Panc1 (cell line): ENCODE measurements at places on chromosomes 16 and 17.

DNA sequence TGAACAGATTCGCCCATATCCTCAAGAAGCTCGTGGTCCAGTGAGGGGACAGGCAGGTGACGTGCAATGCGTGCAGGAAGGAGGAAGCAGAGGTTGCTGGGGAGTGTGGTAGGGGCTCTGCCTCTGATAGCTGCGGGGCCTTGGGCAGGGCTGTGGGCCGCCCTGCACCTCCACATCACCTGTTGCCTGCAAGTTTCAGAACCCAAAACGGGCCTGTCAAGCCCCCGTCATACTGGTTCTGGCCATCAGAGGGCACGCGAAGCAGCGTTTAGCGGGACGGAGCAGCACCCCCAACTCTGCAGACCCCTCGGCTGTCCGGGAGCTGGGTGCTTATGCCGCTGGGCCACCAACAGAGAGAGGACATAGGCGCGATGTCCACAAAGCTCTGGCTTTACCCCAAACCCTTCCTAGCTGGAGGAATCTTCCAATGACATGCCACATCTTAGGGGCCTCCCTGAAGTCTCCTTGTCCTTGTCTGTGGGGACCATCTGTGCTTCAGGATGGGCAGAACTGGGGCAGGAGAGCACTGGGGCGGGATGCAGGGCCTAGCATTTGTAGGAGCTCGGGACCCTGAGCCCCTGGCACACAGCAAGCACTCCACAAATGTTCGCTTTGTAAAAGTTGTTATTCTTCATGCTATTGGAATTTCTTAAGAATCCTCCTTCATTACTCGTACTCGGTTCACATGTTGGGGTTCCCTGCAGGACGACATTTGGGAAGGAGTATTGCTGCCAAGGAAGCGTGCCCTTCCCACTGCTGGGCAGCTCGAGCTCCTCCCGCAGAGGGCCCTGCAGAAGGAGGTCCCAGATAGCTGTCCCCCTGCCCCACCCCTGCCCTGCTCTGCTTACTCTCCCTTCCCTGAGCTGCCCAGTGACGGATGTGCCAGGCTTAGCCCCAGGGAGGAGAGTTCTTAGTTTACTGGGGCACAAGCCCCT lies 64.3 kb downstream of the CNGB1 start:
- DNase-seq: no peak

DNA sequence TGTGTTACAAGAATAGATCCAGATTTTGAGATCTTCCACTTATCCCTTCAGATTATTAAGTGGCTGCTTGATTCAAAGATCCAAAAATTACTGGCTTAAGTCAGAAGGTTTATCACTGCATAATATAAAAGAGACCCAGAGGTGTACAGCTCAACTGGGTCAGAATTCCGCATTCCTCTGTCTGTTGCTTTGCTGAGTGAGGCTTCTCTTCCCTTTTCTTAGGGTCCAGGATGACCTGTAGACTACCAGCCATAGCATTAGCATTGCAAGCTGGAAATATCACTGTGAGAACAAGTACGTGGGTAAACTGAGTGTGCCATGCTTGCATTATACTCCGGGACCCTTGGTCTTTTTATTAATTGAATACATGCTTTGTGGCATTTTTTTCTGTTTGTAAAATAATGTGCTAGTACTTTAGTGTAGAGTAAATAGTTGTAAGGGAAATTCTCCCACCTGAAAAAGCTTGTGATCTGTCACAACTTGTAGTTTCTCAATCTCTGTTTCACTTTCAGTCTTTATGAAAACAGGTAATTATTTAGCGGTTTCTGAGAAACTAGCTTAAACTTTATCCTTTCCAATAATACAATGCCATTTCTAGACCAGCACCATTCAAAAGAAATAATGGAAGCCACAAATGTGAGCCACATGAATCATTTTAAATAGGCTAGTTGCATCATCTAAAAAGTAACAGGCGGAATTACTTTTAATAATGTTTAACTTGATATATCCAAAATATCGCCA lies 61.6 kb downstream of the TNRC6C start:
- DNase-seq: no peak

DNA sequence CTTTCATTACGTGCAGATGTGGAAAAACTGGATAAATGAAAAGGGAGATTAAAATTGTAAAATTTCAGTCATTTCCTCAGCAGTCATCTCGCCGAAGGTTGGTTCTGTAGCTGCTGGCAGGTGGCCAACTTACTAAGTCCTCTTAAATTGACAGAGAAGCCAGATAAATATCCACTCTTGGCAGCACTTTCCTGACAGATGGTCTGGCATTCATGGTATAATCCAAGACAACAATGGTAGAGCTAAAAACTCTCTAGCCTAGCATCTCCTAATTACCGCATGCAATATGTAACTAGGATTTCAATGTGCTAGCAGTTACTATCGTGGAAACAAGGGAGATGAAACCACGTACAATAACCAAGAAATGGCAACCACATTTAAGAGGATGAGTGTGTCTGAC lies 306.3 kb downstream of the CNTNAP4 start:
- no peak for DNase-seq

DNA sequence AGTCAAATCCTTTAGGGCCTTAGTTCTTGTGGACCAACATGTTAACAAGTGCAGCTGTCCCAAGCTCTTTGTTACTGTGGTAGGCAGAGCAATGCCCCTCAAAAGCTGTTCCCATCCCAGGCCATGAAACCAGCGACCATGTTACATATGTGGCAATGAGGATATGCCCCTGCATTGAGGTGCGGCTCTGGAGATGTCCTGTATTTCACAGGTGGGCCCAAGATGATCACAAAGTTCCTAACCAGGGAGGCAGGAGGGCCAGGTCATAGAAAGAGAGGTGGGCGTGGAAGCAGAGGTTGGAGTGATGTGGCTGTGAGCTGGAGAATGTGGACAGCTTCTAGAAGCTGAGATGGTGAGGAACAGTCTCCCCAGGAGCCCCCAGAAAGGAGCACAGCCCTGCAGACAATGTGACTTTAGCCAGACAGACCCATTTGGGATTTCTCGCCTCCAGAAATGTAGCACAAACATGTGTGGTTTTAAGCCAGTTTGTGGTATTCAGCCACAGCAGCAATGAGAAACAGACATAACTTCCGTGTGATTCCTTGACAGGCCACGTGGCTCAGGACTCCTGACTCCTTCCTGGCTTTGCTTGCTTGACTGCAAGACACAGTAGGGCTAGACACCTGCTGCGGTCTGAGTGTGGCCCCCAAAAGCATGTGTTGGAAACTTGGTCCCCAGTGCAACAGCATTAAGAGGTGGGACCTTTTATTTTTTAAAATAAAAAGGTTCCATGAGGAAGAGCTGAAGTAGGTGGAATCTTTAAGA lies 778.3 kb downstream of the KCNJ18 start:
- no peak for DNase-seq

DNA sequence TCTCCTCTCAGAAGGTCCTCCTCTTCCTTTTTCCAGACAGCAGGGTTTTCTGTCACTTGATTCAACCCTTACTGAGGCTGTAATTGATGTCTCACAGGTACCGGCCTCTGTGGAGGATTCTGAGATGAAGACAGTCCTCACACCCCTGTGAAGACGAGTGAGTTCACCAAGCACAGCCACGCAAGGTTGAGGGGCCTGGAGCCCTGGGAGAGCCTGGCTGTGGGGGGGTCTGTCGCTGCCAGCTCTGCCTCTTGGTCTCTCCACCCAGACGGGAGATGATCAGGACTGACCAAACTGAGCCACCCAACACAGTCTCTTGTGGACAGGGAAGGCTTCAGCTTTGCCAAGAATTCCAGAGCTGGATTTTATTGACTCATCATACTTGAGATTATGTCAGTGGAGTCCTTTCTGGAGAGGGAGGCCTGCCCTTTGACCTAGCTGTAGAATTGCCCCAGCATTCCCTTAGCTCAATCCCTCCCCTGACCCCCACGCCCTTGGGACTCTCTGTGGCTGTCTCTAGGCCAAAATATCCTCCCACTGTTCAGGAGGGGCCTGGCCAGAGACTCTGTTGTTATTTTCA lies 51.1 kb upstream of the CRHR1 start:
- no peak for DNase-seq

DNA sequence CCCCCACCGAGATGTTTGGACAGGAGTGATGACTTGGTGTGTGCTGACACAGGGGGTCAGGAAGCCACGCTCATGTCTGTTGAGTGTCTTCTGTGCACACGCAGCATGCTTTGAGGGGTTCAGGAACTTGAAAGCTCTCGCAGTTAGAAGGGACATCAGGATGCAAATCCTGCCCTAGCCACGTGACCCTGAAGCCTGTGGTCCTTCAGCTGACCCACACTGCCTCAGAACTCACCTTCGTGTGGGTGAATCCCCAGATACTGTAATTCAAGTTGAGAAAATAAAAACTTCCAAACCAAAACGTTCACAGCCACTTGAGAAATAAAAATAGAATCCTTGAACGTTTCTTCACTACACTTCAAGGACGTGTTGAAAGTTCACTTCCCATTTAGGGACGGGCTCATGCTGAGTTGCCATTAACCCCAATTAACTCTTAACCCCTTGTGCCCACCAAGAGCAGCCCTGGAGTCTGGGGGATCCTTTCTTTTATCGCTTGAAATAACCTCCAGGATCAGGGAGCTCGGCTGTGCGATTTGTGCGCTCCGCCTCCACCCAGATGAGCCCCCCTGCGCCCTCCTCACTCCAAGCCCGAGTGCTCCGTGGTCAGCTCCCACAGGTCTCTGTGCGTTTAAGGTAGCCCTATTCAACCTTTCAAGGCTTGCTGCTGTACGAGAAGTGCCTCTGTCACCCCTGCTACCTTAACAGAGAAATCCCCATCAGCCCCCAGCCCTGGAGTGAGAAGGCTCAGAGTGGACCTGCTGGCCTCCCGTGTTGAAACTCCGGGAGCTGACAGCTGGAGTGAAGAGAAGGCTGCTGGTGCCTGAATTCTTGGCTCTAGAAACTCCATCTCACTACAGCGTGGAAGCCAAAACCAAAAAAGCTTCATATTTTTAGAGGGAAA lies 36.2 kb upstream of the NAT9 start:
- no peak for DNase-seq

- DNase-seq: no peak
These were observed 9.9 kb downstream of the NDEL1 start for GRCh38 chr17:8445536-8445935.

- DNase-seq: no peak
These were observed 1.2 kb downstream of the LAT start for GRCh38 chr16:28986046-28986445.

GRCh38 chr16:6527646-6528045 lies 805.0 kb upstream of the RBFOX1 start:
- no peak for DNase-seq

- DNase-seq: no peak
These were observed 6.9 kb downstream of the HIRIP3 start for GRCh38 chr16:29988346-29989075.

DNA sequence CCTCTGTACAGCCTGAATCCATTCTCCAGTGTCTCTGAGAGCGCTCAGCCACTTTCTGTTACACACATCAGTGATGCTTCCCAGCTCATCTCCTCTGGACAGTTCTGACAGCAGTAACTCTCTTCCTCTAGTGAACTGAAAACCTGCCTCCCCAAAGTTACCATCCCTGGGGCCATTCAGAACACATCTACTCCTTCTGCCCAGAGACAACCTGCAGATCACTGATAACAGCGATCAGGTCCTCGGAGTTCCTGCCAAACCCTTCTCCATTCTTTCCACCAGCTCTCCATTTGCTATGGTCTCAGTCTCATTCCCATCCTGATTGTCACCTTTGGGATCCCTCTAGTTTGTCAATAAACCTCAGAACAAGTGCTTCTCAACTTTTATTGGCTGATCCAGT lies 7.3 kb downstream of the ZZEF1 start:
- DNase-seq: no peak

- peak; percentile 43 for DNase-seq
These were observed 3.7 kb upstream of the ERN1 start for GRCh38 chr17:64133546-64134215.

GRCh38 chr17:50266384-50267073 lies 7.7 kb upstream of the TMEM92 start:
- DNase-seq: no peak

DNA sequence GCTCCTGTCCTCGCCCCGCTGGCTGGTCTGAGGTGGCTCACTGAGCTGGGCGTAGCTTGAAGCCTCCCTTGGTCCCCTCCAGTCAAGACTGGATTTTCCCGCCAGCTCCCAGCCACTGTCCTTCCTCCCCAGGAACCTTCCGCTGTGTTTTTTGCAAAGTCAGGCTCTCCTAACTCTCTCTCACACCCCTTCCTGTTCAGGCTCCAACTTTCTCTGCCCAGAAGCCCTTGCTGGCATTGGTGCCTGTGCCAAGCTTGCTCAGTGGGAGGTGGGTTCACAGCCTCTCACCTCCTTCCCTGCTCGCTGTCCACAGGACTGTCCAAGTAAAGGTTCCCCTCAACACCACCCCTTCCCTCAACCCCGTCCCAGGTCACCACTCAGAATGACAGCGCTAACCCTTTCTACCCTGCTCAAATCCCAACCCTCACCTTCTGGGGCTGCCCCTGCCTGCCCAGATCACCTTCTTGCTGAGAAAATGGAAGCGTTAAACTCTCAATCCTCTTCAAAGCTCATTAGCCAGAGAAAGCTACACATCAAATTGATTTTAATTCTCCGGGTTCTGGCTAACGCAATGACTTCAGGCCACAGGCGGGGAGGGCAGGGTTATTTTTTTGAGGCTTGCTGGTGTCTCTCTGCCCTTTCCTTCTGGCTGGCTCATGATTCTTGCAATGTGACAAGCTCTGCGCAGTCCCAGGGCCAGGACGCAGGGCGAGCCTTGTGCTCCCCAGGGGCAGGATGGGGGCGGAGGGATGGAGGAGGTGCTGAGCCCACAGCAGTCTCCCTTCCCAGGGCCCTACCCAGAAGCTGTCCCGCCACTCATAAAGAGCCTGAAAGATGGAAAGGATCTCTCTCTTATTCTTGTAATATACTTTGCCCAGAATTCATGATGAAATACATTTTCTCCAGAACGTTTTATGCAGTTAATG lies 357.2 kb upstream of the TNRC6C start:
- DNase-seq: no peak

GRCh38 chr17:4520060-4520893 lies 21.6 kb downstream of the SPNS2 start:
- DNase-seq: no peak

DNA sequence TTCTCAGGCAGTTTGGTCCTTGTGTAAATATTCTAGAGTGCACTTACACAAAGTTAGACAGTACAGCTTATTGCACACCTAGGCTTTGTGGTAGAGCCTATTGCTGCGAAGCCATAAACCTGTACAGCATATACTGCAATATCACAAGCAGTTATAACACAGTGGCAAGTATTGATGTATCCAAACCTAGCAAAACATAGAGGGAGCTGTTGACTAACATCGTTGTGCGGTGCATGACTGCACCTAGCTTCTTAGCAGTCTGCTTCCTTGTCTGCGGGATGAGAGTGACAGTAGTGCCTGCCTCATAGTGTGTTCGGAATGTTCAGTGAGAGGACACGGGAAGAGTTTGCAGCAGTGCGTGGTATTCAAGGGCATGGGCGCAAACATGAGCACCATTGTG lies 78.9 kb downstream of the MPRIP start:
- no peak for DNase-seq

DNA sequence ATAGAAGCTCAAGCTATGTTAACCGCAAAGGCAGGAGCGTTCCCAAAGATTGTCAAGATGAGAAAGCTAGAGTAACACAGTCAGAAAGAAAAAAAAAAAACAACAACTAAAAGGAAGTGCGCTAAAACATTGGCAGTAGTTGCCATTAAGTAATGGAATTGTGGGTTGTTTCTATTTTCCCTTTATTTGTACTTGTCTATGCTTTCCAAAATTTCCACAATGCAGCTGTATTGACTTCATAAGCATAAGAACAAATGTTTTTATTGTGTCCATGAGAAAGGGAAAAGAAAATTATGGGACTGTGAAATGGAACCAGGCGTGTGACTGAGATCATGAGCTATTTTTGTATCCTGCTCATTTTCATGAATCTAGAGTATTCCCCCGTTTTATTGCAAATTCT lies 153.4 kb downstream of the TMEM114 start:
- DNase-seq: no peak

- DNase-seq: no peak
These were observed 11.5 kb upstream of the BAHCC1 start for GRCh38 chr17:81383504-81384421.

- no peak for DNase-seq
These were observed 20.1 kb downstream of the ORC6 start for GRCh38 chr16:46709469-46710005.
